Cardiac muscle cell (in vitro differentiated cells and primary cell): ENCODE measurements at places on chromosomes 2 and 18. TPM values are rescaled to one million over a fixed set of nuclear protein-coding genes. Genes with fewer than 3 reads are reported as not detected.

The C2orf81 gene
- polyA plus RNA-seq, result 7.1 and 8.5 TPM in 2 replicates

The PCGF1 gene
- 14.2 and 18.9 TPM in 2 replicates for polyA plus RNA-seq

The ATOH8 gene
- polyA plus RNA-seq, result 4.8 and 6.3 TPM in 2 replicates

The CTAGE1 gene
- not detected in 2 replicates for polyA plus RNA-seq

The LAMA3 gene
- not detected in 2 replicates for polyA plus RNA-seq

The DCDC2C gene
- not detected in 2 replicates for polyA plus RNA-seq

The CCDC74B gene
- polyA plus RNA-seq, result 7.8 and 10.9 TPM in 2 replicates

The DNAJC10 gene
- polyA plus RNA-seq, result 74.6 and 95.8 TPM in 2 replicates

The RAB27B gene
- polyA plus RNA-seq, result 0.59 and 0.71 TPM in 2 replicates

The SLC4A5 gene
- 1.5 and 3.3 TPM in 2 replicates for polyA plus RNA-seq

The IKZF2 gene
- 3.1 and 5.5 TPM in 2 replicates for polyA plus RNA-seq

The M1AP gene
- polyA plus RNA-seq, result not detected in 2 replicates

The SPIRE1 gene
- 17.8 and 19.7 TPM in 2 replicates for polyA plus RNA-seq

The ATP8B1 gene
- 0.17 TPM in 1 of 2 replicates, not detected in the other for polyA plus RNA-seq

The CXCR1 gene
- polyA plus RNA-seq, result not detected in 2 replicates

The MATN3 gene
- 4.8 and 10.3 TPM in 2 replicates for polyA plus RNA-seq

The PMAIP1 gene
- polyA plus RNA-seq, result 1.6 and 3.9 TPM in 2 replicates

The ZEB2 gene
- polyA plus RNA-seq, result 16.8 and 17.9 TPM in 2 replicates
